Mesenchymal stem cell (in vitro differentiated cells and primary cell): ENCODE measurements at places on chromosomes 3 and 15.

GRCh38 chr3:156862338-156862737 is 36.2 kb downstream of the LEKR1 start:
- no peak for DNase-seq

DNA sequence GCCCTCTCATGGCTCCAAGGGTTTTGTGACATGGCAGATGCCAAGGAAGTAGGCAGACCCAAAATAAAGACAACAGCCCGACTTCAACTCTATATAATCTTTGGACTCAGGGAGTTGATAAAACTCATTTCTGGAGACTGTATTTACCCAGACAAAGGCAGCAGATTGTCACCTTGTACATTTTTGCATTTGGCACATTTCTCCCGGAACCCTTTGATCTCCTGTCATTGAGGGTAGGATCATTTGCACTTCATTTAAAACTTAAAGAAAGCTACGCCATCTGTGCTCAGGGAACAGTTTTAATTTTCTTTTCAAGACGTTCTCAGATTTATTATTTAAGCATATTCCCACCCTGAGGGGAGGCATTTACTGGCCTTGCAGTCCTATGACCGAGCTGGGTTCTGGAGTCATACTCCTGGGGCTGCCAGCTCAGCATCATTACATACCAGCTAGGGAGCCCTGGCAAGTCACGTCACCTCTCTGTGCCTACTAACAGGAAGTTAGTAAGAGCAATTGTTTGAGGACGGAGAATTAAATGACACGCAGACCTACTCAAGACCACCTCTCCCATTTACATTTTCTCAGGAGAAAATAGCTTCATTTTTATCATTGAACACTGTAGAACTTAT is 5.9 kb downstream of the CDCP1 start:
- DNase-seq, result peak; percentile 49

GRCh38 chr3:127786353-127787070 is 35.8 kb downstream of the MGLL start:
- no peak for DNase-seq

DNA sequence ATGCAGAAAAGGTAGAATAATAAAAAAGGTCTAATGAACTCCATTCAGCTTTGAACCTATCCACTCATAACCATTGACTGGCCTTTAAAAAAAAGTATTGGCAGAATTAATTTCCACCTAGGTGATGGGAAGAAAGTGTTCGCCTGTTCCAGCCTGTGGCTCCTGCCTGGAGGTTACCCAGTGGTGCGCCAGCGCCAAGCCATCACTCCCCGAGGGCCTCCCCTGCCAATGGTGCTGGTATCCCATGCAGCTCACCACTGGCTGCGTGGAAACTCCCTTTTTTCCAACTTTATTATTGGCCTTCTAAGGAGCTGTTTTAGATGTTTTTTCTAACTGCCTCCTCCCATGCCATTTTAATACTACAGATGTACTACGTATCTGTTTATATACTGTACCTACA is 29.4 kb downstream of the NIPA2 start:
- DNase-seq, result no peak

DNA sequence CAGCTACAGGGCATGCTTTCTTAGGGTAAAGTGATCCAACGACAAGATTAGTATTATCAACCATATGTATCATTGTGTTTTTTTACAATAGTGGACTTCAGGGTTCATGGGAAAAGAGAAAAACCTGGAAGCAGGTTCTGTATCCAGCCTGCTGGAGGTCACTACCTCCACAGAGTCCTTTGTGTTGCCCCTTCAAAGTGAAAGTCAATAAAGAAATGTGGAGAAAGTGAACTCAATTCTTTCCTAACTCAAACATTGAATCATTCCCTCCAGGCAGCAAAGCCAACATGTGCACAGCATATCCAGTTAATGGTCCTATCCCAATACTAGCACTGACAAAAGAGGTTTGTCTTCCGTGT is 45.4 kb downstream of the FGF7 start:
- DNase-seq, result peak; percentile 34

DNA sequence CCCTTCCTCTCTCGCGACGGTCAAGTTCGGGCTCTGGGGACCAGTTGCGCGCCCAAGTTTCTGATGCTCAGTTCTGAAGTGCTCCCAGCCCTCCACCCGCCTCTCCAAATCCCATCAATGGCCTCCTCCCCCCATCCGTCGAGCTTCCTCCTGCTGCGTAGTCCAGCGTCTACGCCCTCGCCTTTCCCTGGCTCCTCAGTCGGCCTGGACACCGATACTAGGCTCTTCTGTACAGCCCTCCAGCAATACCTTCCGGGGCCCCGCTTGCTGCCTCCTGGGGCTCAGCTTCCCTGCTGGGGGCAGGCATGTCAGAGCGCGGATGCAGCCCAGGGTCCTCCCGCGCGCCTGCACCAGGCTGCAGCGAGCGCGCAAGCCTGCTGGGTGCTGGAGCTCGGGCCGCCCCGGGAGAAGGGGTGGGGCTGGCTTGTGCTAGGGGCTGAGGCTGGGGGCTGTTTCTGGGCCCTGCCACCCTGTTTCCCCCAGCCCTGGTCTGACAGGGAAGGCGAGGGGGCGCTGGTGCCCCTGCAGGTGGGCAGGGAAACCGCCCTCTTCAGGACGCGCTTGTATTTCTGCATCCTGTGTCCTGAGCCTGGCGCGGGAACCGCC is 353.3 kb upstream of the SUCLG2 start:
- DNase-seq, result no peak
